ENCODE measurements at places on chromosomes 12 and 14. TPM values are rescaled to one million over a fixed set of nuclear protein-coding genes. Genes with fewer than 3 reads are reported as not detected.

The C14orf180 gene
- total RNA-seq = 2.1 TPM

The NID2 gene
- 37.7 TPM for total RNA-seq

The RPL6 gene
- 966 TPM for total RNA-seq

The SLC38A4 gene
- 0.66 TPM for total RNA-seq

The SMAGP gene
- 28.5 TPM for total RNA-seq

The ACOT6 gene
- not detected for total RNA-seq

The CCDC184 gene
- total RNA-seq = 2.0 TPM

The IRAK3 gene
- total RNA-seq = 19.9 TPM

The MUCL1 gene
- total RNA-seq = not detected

The OR9K2 gene
- total RNA-seq = not detected

All from kidney (tissue), 22 donors.